COR-L47 (cell line): ENCODE measurements at places on chromosomes 5 and 9.

GRCh38 chr5:98521821-98522220, 251.6 kb upstream of the RGMB start:
- no peak for DNase-seq

DNA sequence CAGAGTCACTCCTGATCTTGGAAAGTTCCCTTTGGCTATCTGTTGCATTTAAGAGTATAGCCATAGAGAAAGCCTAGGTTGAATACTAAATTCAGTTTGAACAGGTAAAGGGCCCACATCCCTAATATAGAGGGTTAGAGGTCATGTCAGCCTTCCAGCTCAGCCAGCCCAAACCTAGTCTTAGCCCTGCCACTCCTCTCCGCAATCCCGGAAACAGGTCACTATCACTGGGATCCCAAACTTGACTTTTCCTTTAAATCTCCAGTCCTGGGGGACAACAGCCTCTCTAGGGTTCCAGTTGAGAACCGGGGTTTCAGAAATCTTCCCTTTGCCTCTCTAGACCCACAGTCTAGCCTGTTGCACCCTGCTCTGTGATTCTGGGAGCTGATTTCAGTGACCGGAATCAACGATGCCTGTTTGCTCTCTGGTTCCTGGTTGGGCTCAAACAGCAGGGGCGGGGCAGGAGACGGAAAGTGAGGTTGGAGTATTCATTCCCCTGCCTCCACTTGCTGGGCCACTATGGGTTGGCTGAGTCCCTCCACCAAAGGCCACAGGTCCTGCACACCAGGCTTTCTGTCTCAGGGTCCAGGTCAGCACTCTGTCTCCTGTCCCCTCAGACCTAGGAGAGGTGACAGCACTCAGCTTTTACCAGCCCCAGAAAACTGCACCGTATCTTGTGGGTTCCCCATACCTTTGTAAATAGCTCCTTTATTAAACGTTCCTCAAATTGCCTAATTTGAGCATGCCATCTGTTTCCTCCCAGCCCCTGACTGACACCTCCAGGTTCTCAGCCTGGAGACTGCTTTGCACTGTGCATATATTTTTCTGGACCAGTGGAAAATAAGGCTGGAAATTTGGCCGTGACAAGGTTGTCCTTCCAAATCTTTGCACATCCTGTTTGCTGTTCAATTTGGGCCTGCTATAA, 23.8 kb upstream of the CPEB4 start:
- no peak for DNase-seq

DNA sequence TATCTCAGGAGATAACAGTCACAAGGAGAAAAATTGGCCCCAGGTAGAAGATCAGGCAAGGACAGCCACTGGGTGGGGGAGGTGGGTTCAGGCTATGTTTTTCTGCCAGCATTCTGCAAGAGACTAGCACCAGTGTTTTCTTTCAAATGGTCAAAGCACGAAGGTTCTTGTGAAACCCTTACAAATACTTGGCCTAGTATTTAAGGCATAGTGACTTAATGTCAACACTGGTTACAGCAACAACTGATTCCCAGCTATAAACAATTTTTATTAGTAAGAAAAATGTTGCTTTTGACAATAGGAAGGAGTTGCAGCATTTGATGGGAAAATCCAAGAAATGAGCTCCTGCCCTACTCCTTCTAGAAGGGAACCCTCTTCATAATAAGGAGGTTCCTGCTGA, 349.6 kb downstream of the SLIT3 start:
- DNase-seq: no peak

DNA sequence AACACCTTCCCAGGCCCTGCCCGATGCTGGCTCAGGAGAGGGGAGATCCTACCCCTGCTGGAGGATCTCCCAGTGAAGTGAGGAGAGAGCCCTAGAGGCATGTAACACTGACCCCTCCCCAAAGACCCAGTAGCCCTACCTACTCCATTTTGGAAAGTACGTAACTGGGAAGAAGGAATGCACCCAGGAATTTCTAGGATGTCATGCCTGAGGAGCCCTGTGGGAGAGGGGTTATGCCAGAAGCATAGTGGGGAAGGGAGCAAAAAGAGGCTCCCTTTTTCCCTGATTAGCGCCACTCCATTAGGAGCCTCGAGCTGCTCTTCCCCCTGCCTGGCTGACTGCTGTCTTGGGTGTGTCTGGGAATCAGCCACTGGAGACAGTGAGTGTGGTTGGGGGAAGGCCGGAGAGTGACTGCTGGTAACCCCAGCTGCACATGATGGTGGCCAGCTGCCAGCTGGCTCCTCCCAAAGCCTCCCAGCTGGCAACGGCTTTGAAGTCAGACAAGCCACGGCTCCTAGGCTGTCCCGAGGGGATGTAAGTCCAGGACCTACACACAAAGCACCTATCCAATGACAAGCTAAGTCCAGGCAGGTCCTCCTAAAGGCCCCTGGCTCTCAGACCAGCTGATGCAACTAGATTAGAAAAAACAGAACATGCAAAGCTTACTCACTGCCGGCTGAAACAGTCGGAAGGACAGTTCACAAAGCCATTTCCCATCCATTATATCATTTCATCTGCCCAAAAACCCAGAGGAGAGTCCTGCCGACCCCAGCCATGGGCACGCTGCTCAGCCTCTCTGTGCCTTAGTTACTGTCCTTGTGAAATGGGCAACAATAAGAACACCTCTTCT, 136.5 kb upstream of the ABCA1 start:
- peak; percentile 95 for DNase-seq

DNA sequence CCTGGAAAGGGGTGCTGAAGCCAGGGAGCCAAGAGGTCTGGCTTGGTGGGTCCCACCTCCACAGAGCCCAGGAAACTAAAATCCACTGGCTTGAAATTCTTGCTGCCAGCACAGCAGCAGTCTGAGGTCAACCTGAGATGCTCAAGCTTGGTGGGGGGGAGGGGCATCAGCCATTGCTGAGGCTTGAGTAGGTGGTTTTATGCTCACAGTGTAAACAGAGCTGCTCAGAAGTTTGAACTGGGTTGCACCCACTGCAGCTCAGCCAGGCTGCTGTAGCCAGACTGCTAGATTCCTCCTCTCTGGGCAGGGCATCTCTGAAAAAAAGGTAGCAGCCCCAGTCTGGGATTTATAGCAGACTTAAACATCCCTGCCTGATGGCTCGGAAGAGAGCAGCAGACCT, 55.5 kb upstream of the FBXL17 start:
- DNase-seq: no peak

DNA sequence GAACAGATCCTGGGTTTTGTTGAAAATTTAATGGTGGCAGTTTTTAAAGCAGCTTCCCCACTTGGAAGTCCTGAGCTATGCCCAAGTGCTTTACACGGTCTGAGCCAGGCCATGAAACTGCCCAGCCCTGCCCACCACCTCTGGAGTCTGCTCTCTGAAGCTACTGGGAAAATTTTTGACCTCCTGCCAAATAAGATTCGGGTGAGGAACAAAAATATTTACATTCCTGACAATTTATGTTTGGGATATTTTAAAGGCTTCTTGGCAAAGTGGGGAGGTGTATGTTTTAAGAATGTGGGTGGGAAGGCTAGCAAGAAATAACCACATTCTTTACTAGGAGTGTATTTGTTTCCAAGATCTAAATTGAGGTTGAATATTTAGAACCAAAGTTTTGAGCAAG, 50.0 kb downstream of the HACD4 start:
- DNase-seq: no peak

GRCh38 chr9:20187318-20187717, 398.5 kb upstream of the SLC24A2 start:
- no peak for DNase-seq
